ENCODE measurements at places on chromosomes 3 and 15. TPM values are rescaled to one million over a fixed set of nuclear protein-coding genes. Genes with fewer than 3 reads are reported as not detected.

Gene CACNA2D3
- total RNA-seq, result not detected

Gene CELSR3
- 19.5 TPM for total RNA-seq

Gene ANKRD63
- total RNA-seq, result not detected

Gene HSPBAP1
- total RNA-seq, result 5.9 TPM

Gene ARIH2
- total RNA-seq, result 102 TPM

- no peaks in the 10 kb centered on the region for H3K4me1 ChIP-seq
- no peak for DNase-seq
- H3K4me3 ChIP-seq, result no peak overlapping the region
- no peak overlapping the region for H3K27ac ChIP-seq
- H3K36me3 ChIP-seq, result no peaks in the 10 kb centered on the region
Observed at GRCh38 chr3:127888564-127889107, 26.4 kb upstream of the KBTBD12 start.

- H3K36me3 ChIP-seq, result no peaks in the 10 kb centered on the region
- H3K27me3 ChIP-seq, result peaks cover 10% of the 10 kb centered on the region
- no peak for DNase-seq
- no peak overlapping the region for H3K27ac ChIP-seq
- no peaks in the 10 kb centered on the region for H3K4me1 ChIP-seq
- H3K4me3 ChIP-seq, result no peak overlapping the region
Observed at GRCh38 chr15:31062310-31062847, 39.1 kb downstream of the TRPM1 start.

DNA sequence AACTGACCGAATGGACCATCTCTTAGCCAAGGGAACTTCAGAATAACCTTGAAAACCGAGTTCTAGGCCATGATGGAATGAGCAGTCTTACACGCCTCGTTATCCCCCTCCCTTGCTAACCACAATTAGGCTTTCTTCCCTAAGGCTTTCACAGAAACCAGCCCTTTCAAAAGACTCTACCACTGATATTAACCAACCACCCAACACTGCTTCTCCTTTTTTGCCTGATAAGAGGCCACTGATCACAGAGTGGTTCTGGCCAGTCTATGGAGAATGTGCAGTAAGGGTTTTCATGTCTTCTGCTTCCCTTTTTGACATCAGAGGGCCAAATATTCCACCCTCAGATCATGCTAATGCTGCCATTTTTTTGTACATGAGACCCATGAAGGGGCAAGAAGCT lies 59.3 kb downstream of the MCF2L2 start:
- DNase-seq, result no peak
- no peak overlapping the region for H3K4me3 ChIP-seq
- H3K27me3 ChIP-seq, result no peaks in the 10 kb centered on the region
- H3K36me3 ChIP-seq, result no peaks in the 10 kb centered on the region
- no peak overlapping the region for H3K27ac ChIP-seq

DNA sequence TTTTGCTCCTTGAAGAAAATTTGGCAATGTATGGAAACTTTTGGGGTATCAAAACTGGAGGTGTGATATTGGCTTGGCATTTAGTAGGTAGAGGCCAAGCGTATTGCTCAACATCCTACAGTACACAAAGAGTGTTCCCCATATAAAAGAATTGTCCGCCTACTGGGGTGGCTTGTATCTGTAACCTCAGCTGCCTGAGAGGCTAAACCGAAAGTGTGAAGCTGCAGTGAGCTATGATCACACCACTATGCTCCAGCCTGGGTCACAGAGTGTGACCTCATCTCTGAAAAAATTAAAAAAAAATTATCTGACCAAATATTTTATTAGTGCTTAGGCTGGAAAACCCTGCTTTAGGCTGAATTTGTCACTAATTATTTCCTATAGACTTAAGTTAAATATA lies 483.9 kb downstream of the PYDC2 start:
- no peaks in the 10 kb centered on the region for H3K36me3 ChIP-seq
- H3K4me1 ChIP-seq, result no peaks in the 10 kb centered on the region
- no peak overlapping the region for H3K4me3 ChIP-seq

- H3K27ac ChIP-seq, result no peak overlapping the region
- DNase-seq, result no peak
- no peaks in the 10 kb centered on the region for H3K4me1 ChIP-seq
- no peaks in the 10 kb centered on the region for H3K36me3 ChIP-seq
- H3K27me3 ChIP-seq, result no peaks in the 10 kb centered on the region
Observed at GRCh38 chr3:52507359-52507758, 12.2 kb downstream of the STAB1 start.

DNA sequence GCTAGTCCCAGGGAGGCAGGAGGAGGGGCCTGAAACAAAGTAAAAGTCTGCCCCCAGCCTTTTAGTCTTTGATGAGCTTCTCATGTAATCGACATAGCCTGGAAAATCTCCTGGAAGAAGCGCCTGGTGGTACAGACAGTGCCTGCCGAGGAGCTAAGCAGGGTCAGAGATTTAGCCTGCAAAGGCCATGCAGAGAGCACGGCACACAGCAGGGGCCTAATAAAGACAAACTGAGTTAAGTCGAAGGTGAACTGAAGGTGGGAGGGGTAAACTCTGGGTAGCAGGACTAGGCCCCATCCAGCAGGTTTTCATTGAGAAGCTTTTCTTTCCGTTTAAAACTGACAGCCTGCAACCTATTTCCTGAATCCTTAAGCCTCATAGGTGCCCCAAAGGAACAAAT lies 115.5 kb upstream of the ABHD17C start:
- peaks cover 2% of the 10 kb centered on the region for H3K27me3 ChIP-seq
- H3K36me3 ChIP-seq, result no peaks in the 10 kb centered on the region
- H3K4me1 ChIP-seq, result no peaks in the 10 kb centered on the region
- H3K4me3 ChIP-seq, result no peak overlapping the region
- no peak overlapping the region for H3K27ac ChIP-seq

DNA sequence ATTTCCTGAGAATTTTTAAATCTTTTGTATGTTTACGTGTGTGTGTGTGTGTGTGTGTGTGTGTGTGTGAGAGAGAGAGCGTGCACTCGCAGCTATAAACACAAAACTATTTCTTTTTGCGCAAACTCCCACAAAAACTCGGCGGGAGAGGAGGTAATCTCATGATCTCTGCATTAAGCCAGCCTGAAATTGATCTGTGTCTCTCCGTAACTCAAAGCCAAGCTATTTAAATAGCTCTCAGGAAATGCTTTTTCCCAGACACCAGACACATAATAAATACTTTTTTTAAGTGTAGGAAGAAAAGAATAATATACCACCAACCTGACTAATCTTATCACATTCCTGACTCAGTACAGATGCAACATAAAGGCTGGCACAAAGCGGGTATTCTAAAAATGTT lies 226.8 kb downstream of the MAGI1 start:
- no peak for DNase-seq
- H3K4me3 ChIP-seq, result no peak overlapping the region
- H3K27me3 ChIP-seq, result no peaks in the 10 kb centered on the region
- H3K36me3 ChIP-seq, result no peaks in the 10 kb centered on the region

GRCh38 chr3:196198771-196199753 lies 12.1 kb downstream of the ZDHHC19 start:
- no peak for DNase-seq
- H3K36me3 ChIP-seq, result no peaks in the 10 kb centered on the region
- H3K4me1 ChIP-seq, result peaks cover 24% of the 10 kb centered on the region

- H3K36me3 ChIP-seq, result no peaks in the 10 kb centered on the region
- no peak overlapping the region for H3K4me3 ChIP-seq
- no peaks in the 10 kb centered on the region for H3K27me3 ChIP-seq
Observed at GRCh38 chr3:191350396-191351090, 20.2 kb upstream of the UTS2B start.

- H3K4me1 ChIP-seq, result peaks cover 4% of the 10 kb centered on the region
- DNase-seq, result no peak
- H3K27me3 ChIP-seq, result no peaks in the 10 kb centered on the region
- no peak overlapping the region for H3K4me3 ChIP-seq
- H3K27ac ChIP-seq, result no peak overlapping the region
Observed at GRCh38 chr3:56962206-56962605, 98.3 kb upstream of the SPATA12 start.

GRCh38 chr3:100523050-100523760 lies 30.8 kb downstream of the TMEM45A start:
- H3K36me3 ChIP-seq, result no peaks in the 10 kb centered on the region
- H3K27me3 ChIP-seq, result peaks cover 9% of the 10 kb centered on the region
- no peak for DNase-seq
- H3K4me1 ChIP-seq, result no peaks in the 10 kb centered on the region

DNA sequence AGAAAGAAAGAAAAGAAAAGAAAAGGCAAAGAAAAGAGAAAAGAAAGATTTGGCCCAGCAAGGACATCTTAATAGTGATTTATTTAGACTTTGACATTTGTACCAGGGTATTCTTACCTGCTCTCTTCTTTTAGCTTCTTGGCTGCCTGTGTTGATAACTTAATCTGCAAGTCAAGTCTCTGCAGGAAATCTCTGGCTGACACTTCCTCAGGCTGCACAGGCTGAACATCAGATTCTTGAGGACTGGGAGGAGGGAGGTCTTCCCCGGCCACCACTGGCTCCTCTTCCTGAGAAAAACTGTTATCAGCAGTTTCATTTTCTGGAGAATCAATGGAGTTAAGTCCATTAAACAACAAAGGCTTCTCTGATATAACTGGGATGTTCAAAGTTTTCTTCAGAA lies 12.8 kb downstream of the LYSMD2 start:
- H3K4me1 ChIP-seq, result peaks cover 31% of the 10 kb centered on the region
- H3K27ac ChIP-seq, result no peak overlapping the region
- DNase-seq, result no peak
- no peak overlapping the region for H3K4me3 ChIP-seq

- no peaks in the 10 kb centered on the region for H3K27me3 ChIP-seq
- DNase-seq, result no peak
- peaks cover 98% of the 10 kb centered on the region for H3K4me1 ChIP-seq
- H3K4me3 ChIP-seq, result no peak overlapping the region
- peak overlapping the region; percentile 92 for H3K27ac ChIP-seq
Observed at GRCh38 chr3:172582712-172583111, 59.5 kb upstream of the TNFSF10 start.

GRCh38 chr3:130374033-130374432 lies 28.6 kb downstream of the COL6A5 start:
- H3K4me1 ChIP-seq, result no peaks in the 10 kb centered on the region
- H3K27ac ChIP-seq, result no peak overlapping the region
- H3K4me3 ChIP-seq, result no peak overlapping the region
- no peak for DNase-seq
- no peaks in the 10 kb centered on the region for H3K36me3 ChIP-seq
- peaks cover 2% of the 10 kb centered on the region for H3K27me3 ChIP-seq

DNA sequence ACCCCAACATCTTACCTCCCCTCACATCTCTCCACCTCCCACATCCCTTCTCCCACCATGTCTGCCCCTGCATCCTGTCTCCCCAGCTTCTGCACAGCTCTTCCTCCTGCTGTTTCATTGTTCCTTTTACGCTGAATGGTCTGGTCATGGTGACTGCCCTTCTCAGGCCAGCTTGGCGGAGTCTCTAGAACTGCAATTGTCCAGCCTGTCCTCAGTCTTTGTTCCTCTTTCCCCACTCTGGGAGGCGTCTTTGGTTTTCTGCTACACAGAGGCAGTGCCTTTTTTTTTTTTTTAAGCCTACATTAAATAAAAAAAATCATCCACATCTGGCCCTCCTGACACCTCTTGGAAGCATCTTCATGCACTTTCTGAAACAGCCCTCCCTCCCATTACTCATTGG lies 49.1 kb upstream of the SEC22A start:
- DNase-seq, result no peak
- H3K27ac ChIP-seq, result no peak overlapping the region
- H3K27me3 ChIP-seq, result no peaks in the 10 kb centered on the region
- no peak overlapping the region for H3K4me3 ChIP-seq

GRCh38 chr3:2156244-2156847 lies 57.7 kb downstream of the CNTN4 start:
- peak; percentile 21 for DNase-seq
- H3K36me3 ChIP-seq, result no peaks in the 10 kb centered on the region
- H3K27me3 ChIP-seq, result no peaks in the 10 kb centered on the region
- no peaks in the 10 kb centered on the region for H3K4me1 ChIP-seq
